NCI-H524 treated with DMSO at 0.1 percent for 48 hours (cell line): ENCODE measurements at places on chromosomes 2 and 18.

DNA sequence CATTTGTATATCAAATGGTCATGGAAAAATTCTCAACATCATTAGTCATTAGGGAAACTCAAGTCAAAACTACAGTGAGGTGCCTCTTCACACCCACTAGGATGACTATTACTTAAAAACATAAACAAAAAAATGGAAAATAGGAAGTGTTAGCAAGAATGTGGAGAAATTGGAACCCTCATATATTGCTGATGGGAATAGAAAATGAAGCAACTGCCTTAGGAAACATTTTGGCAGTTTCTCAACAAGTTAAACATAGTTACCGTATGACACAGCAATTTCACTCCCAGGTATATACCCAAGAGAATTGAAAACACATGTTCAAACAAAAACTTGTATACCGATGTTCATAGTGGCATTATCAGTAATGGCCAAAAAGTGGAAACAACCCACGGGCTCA is 18.1 kb upstream of the CYP26B1 start:
- no peak for DNase-seq

- no peak for DNase-seq
These were observed 114.7 kb downstream of the SH3BP4 start for GRCh38 chr2:235066490-235066889.

DNA sequence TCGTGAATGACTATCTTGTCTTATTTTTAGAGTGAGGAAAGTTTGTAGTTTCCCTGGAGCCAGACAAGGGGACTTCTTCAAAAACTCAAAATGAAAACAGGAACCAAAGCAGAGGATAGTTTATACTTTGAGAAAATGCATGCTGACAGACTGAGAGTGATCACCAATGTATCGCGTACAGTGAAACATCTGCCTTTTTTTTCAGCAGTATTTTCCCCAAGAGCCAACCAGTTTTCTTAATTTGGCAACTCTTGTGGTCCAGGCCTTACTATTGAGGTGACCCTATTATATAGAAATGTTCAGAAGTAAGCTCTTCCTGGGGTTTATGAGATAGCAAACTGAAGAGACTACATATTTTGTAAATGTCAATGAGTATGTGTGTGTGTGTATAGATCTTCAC is 153.7 kb upstream of the VRK2 start:
- no peak for DNase-seq

- DNase-seq: no peak
These were observed at the start of gene HTR2B for GRCh38 chr2:231124838-231125568. TSS of gene HTR2B (minus strand) at chr2:231125042. CDS start at chr2:231123764, 1,278 bp downstream.

GRCh38 chr2:3454802-3455201 is 64.5 kb downstream of the ADI1 start:
- DNase-seq: no peak

DNA sequence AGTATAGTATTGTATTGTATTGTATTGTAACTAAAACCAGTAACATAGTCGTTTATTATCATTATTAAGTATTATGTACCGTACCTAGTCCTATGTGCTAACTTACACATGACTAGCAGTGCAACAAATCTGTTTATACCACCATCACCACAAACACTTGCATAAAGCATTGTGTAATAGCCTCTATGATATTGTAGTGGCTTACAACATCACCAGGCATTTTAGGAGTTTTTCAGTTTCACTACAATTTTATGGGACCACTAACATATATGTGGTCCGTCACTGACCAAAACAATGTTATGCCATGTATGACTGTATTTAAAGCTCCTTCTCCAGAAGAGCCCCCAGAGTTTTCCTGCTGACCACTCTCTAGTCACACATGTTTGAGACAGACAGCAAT is 306.2 kb downstream of the SETBP1 start:
- no peak for DNase-seq
